CD4-positive, alpha-beta T cell treated with Interleukin-15 for 4 hours (primary cell): ENCODE measurements at places on chromosomes 1 and 21.

DNA sequence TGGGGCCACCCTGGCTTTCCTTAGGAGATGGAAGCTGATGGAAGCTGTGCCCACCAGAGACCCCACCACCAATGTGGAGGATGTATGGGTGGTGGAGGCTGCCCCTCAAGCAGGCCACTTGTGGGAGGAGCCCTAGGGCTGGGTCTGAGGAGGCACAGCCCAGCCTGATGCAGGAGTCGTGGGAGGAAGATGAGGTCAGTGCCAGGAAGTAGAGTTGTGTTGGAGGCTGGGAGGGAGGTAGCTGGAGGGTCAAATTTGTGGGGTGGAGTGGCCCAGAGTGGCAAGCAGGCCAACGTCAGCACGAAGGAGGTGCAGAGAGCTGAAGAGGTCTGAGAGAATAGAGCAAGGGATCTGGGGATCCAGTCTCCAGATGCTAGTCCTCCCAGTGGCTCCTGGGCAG is 119.0 kb upstream of the USP24 start:
- DNase-seq, result no peak

DNA sequence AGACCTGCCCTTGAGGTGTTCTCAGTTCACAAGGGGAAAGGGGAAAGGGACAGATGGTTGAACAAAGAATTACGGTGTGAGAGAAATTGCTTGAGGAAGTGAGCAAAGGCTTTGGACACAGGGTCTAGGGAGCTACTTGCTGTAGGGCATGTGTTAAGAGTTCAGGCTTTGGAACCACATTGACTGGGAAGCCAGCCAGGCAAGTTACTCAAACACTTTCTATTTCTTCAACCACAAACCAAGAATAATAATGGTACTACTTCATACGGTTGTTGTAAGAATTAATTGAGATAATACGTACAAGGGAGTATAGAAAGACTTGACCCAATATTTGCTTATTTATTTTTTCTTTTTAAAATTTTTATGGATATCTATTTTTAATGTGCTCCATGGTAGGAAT is 26.6 kb downstream of the AK4 start:
- no peak for DNase-seq

DNA sequence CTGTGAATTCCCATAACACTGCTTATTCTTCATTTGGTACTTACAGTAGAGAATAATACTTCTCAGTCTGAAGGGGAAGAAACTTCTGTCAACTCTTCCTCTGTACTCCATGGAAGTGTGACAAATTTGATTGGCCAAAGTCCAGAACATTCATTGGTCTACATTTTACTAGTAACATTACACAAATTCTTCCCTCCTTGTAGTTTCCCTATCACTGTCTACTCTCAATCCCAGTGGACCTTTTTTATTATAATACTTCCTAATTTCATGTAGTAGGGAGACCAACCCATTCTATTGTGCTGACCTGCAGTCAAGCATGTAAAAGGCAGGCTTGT is 74.7 kb downstream of the ALG6 start:
- no peak for DNase-seq

DNA sequence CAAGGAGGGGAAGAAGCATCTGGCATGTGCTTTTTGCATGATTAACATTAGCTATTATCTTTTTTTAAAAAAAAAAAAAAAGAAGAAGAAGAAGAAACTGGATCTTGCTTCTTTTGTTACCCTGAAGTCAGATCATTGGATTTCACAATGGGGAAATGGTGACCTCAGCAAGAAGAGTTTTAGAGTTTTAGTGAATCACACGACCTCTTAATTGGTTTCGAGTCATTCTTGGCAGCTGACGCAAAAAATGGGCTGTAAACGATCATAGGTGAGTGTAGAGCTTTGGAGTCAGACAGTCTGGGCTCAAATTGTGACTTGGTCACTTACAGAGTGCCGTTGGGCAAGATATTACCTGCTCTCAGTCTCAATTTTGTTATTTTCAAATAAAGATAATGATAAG is 33.3 kb upstream of the PGBD5 start:
- peak; percentile 1 for DNase-seq

GRCh38 chr1:29591601-29592260 is 355.4 kb downstream of the PTPRU start:
- no peak for DNase-seq

DNA sequence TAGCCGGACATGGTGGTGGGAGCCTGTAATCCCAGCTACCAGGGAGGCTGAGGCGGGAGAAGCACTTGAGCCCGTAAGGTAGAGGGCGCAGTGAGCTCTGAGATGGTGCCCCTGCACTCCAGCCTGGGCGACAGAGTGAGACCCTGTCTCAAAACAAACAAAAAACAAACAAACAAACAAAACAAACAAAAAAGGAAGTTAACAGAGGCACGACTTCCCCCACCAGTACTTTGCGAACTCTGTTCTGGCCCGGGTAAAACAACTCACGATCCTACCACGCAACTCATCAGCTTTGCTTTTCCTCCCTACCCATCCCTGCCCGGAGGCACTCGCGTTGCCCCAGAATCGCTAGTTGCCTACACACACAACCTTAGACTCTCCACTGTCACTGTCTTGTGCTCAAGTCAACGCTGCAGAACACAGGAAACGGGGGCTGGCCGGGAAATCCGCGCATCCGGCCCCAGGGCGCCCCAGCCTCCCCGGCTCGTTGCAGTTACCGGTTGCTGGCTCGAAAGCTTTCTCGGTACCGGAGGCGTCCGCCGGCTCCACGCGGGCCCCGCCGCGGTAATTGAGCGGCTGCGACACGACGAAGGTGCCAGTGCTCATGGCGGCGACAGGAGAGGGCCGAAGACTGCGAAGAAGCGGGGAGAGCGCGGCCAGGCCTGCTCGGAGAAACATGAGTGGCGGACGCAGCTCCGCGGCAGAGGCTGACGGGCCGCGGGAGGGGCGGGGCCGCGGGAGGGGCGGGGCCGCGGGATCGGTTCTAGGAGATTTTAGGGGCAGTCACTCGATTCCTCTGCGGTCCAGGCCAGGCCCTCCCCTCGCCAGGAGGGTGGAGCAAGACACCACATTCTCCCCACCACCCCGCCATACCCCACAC is at the start of gene ALDH9A1:
TSS of gene ALDH9A1 (minus strand) at position 682 of the 880 bp plus-strand sequence. CDS start at position 678, 4 bp downstream.
- DNase-seq, result peak; percentile 84

DNA sequence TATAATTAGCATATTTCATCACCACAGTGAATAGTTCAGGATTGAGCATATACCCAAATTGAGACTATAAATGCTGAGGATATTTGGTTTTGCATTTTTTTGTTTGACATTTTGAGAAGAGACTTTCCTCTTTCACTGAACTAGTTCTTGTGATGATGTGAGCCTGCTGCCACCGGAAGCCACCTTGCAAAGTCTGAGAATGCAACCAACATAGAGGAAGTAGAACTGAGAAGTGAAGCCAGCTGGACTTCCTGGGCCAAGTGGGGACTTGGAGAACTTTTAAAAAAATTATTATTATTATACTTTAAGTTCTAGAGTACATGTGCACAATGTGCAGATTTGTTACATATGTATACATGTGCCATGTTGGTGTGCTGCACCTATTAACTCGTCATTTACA is 102.3 kb downstream of the RPE65 start:
- DNase-seq, result no peak

DNA sequence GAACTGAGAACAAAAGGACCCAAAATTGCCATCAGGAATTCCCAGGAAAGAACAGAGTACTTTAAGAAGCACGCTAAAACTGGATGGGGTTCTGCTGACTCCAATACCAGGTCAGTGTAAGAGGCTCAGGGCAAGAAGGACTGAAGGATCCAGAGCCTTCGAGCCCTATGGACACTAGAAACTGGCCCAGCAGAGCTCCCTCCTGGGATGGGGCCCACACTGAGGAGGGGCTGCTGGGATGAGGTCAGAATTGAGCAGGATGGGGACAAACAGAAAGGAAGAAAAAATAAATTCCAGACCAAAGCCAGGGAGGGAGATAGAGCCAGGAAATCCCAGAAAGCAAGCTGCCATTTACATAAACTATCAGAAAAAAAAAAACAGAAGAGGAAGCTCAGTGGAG is 222.4 kb upstream of the COA6 start:
- no peak for DNase-seq
